ENCODE measurements at places on chromosomes 2 and 18.

- DNase-seq: no peak
These were observed 47.6 kb upstream of the HAAO start for GRCh38 chr2:42839809-42840501.

- DNase-seq: no peak
These were observed 290.7 kb upstream of the ID2 start for GRCh38 chr2:8391126-8391525.

DNA sequence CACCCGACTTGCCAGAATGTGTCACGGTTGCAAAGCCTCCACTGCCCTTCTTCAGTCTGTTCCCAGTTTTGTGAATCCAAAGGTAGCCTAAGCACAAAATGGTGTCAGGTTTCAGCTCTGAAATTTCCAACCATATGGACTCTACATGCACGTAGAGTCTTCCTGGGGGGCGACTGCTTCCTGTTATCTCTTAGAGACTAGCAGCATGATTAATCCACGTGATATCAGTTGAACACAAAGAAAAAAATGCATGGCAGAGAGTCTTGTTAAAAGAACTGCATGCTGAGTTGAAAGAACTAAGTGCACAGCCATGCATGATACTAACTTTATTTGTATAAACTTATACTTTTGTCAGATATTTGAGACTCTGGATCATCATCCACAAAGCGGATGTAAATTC is 404.4 kb downstream of the SOCS6 start:
- DNase-seq: no peak

DNA sequence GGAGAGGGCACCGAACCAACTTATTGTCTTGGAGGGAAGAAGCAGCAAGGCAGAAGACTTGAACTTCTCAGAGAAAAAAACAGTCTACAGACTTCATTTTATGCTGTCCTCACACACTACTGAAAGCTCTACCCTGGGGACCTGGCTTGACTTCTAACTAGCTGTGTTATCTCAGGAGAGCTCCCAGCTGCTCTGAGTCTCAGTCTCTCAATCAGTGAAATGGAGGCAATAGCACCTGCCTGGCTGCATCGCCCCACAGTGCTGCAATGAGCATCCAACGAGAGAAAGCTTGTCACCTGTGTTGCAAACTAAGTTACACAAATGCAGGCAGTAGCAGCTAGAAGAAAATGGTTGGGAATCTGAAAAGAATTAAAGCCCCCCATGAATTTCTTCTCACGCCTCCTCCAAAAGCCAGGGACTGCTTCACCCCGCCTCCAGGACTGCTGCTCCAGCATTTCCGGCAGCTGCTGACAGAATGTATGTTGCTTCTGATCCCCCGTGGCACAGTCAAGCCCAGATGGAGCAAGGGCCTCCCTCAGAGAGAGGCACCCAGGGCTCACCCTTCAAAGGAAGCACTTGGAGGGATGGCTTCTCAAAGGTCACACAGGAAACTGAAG is 116.3 kb downstream of the BCL11A start:
- no peak for DNase-seq

- DNase-seq: no peak
These were observed 81.9 kb upstream of the VWC2L start for GRCh38 chr2:214328941-214329340.

DNA sequence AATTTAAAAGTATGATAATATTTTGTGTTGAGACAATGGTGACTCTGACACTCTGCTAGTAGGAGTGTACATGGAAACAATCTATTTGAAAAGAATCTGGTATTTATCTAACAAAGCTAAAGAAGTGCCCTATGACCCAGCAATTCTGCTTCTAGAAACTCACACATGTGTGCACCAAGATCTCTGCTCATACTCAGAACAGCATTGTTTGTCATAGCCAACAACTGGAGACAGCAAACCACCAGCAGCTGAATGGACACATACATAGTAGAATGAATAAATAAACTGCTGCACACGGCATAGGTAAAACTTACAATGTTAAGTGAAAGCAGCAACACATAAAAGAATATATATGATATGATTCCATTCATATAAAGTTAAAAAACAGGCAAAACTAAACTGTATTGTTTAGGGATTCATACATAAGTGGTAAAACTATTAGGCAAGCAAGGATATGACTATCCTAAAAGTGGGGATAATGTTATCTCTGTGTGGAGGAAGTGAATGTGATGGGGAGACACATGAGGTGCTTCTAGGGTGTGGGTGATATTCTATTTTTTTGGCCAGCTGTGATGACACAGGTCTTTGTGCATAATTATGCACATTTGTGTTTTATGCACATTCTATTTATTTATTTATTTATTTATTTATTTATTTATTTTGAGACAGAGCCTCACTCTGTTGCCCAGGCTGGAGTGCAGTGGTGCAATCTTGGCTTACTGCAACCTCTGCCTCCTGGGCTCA is 71.1 kb downstream of the RFTN2 start:
- DNase-seq: no peak

DNA sequence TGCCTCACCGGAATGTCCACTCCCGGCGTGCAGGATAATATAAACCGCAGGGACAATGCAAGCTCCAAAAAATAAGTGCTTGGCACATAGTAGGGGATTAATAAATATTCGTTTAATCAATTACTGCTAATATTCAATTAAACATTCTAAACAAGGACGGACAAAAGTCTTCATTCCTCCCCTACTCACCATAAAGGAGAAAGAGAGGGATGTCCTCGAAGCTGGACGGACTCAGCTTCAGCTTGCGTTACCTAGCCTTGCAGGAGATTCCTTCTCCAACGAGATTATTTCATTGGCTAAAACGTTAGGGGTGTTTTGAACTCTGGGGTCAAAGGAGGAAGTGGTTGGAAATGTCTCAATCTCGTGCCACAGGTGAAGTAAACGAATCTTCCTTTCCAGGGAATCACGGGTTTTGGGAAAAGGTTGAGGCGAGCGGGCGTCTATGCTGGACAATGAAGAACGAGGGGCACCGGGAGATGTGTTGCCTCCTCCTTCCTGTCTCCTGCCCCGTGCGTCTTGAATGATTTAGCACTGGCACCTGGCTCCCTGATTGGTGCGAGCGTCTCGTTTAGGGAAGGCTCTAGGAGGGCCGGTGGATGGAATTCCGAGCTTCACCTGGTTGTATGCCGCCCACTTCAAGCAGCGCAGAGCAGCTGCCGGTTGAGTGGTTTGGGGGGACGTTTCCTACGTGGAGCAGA is 2.0 kb upstream of the GAD1 start:
- DNase-seq: no peak

DNA sequence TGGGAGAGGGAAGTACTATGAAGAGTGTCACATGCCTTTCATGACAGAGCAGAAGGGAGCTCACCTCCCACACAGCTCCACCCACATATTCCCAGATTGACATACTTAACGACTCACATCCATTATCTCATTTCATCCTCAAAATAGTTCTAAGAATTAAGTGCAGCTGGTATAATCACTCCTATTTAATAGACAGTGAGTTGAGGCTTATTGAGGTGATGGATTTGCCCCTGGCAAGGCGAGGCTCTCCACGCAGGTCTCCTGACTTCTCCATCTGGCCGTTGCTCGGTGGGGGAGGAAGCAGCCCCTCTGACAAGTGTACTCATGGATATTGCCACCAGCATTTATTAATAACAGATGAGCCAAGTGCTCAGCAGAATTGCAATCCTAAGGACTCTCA is 81.4 kb downstream of the TGOLN2 start:
- DNase-seq: no peak

DNA sequence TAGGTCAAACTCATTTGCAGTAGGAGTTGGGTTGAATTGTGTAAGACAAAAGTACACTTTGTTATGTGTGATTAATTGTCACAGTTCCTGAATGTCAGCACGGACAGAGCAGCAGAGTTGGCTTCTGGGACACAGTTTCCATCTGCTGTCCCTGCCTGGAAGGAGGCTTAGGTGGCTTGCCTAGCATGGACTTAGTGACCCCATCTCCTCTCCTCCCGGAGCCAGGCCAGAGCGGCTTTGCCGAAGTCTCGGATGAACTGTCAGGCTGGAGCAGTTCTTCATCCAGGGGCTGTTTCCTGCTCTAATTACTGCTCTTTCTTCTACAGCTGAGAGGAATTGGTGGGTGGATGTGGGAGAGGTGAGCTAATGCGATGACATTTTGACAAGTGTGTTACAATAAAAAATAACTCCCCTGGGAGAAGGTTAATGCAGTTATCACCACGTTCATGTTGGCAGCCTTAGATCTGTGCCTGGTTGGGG is 102.0 kb downstream of the SH3RF3 start:
- no peak for DNase-seq

- DNase-seq: no peak
These were observed 142.2 kb downstream of the STK39 start for GRCh38 chr2:168105127-168105683.

GRCh38 chr2:178914259-178914849 is 107.1 kb upstream of the TTN start:
- peak; percentile 27 for DNase-seq

- DNase-seq: peak; percentile 64
These were observed 1.9 kb upstream of the CFAP53 start for GRCh38 chr18:50268022-50268747.

- no peak for DNase-seq
These were observed 129.6 kb downstream of the RBMS1 start for GRCh38 chr2:160363961-160364360.

GRCh38 chr2:101793277-101793969 is 95.9 kb downstream of the MAP4K4 start:
- DNase-seq: no peak

DNA sequence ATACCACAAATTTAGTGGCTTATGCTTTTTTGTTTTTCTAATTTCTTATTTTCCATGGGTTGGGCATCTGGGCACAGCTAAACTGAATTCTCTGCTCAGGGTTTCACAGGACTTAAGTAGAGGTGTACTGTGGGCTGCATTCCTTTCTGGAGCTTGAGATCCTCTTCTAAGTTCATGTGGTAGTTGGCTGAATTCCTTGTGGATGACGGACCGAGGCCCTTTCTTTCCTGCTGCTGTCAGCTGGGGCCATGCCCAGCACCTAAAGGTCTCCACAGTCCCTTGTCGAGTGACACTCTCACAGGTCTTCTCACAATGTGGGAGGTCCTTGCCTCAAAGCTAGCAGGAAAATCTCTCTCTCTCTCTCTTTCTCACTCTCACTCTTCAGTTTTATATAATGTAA is 433.5 kb upstream of the LRATD1 start:
- no peak for DNase-seq

DNA sequence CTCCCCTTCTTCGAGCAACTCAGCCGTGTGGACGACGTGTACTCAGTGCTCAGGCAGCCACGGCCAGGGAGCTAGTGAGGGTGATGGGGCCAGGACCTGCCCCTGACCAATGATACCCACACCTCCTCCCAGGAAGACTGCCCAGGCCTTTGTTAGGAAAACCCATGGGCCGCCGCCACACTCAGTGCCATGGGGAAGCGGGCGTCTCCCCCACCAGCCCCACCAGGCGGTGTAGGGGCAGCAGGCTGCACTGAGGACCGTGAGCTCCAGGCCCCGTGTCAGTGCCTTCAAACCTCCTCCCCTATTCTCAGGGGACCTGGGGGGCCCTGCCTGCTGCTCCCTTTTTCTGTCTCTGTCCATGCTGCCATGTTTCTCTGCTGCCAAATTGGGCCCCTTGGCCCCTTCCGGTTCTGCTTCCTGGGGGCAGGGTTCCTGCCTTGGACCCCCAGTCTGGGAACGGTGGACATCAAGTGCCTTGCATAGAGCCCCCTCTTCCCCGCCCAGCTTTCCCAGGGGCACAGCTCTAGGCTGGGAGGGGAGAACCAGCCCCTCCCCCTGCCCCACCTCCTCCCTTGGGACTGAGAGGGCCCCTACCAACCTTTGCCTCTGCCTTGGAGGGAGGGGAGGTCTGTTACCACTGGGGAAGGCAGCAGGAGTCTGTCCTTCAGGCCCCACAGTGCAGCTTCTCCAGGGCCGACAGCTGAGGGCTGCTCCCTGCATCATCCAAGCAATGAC is 4.8 kb downstream of the CTDSP1 start:
- DNase-seq: no peak

DNA sequence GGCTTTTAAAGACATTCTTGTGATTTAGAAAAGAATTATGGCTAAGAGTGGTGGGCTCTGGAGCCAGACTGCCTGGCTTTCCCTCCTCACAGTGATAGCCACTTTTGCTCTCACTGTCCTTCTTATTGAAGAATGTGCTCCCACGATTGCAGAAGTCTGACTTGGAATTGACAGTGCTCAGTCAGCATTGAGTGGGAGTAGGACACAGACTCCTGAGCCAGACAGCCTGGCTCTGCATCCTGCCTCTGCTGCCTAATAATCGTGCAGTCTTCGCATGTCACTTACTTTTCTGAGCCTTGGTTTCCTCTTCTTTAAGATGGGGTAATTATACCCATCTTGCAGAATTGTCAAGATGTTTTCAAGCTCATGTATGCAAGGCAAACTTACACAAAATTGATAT is 23.3 kb downstream of the SPATS2L start:
- no peak for DNase-seq

DNA sequence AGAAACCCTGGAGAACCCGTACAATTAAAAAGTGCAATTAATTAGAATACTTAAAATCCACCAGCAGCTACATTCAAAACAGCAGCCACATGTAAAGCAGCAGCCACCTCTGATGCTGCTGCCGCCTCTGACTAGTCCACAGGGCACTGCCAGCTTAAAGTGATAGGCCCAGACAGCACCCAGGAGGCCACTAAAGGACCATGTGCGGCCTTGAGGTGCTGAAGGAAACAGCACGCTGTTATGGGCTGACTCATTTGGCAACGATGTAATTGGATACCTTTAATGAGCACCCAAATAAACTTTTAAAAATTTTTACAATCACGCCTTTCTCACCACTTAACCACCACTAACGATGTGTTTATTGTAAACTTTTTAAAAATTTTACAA is 209.3 kb upstream of the NCKAP5 start:
- DNase-seq: no peak

- no peak for DNase-seq
These were observed 35.0 kb downstream of the RHOB start for GRCh38 chr2:20481798-20482405.

DNA sequence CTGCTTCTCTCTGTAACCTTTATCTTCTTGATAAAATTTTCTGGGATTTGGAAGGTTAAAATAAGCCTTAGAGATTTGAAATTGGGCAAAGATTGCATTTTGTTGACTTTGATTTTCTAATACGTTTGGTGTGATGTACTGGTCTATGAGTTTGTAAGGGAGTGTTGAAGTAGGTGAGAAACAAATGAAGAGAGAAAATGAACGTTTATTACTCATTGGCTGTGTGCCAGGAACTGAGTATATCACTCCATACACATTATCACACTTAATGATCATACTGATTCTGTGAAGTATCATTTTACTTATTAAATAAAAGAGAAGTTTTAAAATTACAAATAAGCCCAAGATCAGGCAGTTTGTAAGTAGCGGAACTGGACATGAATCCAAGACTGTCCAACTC is 795.1 kb upstream of the ZEB2 start:
- DNase-seq: no peak

- DNase-seq: no peak
These were observed 131.4 kb upstream of the HAAO start for GRCh38 chr2:42923580-42924417.

GRCh38 chr2:149388120-149388816 is 57.9 kb downstream of the LYPD6 start:
- no peak for DNase-seq

GRCh38 chr2:135741043-135741394 is 636 bp upstream of the UBXN4 start:
- no peak for DNase-seq

GRCh38 chr2:85503168-85503850 is 35.7 kb upstream of the MAT2A start:
- DNase-seq: no peak

- no peak for DNase-seq
These were observed 6.4 kb upstream of the PPP1CB start for GRCh38 chr2:28745225-28745624.

GRCh38 chr2:83517727-83518368 is 941.2 kb downstream of the SUCLG1 start:
- DNase-seq: no peak

GRCh38 chr2:229297247-229297646 is 26.2 kb upstream of the PID1 start:
- DNase-seq: no peak

Measured in stimulated activated CD8-positive, alpha-beta memory T cell treated with anti-CD3 and anti-CD28 coated beads, Interleukin-7, amount 100 ng/mL, for 1 hour (primary cell).